ENCODE measurements at places on chromosomes 11 and 22. TPM values are rescaled to one million over a fixed set of nuclear protein-coding genes. Genes with fewer than 3 reads are reported as not detected.

GRCh38 chr22:23533328-23533762 lies 46.7 kb downstream of the IGLL1 start:
- peak; percentile 79 for DNase-seq

- no peak for DNase-seq
Measured at GRCh38 chr22:30654361-30654760, 13.3 kb downstream of the DUSP18 start.

DNA sequence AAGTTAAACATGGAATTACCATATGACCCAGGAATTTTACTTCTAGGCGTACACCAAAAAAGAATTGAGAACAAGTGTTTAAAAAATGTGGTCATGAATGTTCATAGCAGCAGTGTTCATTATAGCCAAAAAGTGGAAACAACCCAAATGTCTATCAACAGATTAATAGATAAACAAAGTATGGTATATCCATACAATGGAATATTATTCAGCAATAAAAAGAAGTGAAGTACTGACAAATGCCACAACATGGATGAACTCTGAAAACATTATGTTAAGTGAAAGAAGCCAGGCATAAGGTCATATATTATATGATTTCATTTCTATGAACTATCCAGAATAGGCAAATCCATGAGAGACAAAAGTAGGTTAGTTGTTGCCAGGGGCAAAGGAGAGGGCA lies 141.7 kb upstream of the NAV2 start:
- no peak for DNase-seq

DNA sequence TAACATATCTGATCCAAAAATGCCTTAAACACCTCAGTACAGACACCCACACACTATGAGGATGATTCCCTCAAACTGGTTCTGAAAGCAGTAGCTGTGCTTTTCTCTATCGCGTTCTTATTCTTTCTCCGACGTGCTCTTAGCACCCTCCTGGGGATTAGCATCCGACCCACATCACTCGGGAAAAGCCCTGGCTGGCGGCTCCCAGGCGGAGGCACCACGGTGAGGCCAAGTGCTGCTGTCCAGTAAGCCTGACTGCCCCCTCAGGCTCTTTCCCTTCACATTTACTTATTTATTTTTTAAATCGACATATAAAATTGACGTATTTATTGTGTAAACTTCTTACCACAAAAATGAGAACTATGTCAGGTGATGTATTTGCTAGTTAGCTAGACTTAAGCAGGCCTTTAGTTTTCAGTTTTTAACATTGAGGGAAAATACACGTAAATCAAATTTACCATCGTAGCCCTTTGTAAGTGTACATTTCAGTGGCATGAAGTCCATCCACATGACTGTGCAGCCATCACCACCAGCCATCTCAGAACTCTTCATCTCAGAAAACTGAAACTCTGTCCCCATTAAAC lies 19.2 kb downstream of the TBX1 start:
- DNase-seq, result peak; percentile 22

GRCh38 chr11:97118614-97119200 lies 728.9 kb downstream of the JRKL start:
- DNase-seq, result no peak

DNA sequence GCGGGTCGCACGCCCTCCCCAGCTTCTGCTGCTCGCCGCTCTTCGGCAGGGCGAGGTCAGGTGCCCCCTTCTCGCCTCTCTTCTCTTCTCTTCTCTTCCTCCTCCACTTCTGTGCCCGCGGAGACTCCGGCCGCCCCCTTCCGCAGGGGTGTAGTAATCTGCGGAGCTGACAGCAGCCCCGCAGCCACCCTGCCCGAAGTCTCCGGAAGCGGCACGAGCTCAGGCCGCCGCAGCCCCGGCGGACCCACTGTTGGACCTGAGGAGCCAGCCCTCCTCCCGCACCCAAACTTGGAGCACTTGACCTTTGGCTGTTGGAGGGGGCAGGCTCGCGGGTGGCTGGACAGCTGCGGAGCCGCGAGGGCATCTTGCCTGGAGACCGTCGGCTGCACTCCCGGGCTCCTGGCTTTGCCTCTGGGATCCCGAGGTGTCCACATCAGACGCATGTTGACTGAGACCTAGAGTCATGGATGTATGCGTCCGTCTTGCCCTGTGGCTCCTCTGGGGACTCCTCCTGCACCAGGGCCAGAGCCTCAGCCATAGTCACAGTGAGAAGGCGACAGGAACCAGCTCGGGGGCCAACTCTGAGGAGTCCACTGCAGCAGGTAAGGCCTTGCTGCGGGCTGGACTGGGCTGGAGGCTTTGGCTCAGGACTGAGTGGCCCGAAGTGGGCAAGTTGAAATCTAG lies 486 bp downstream of the STIM1 start:
- peak; percentile 54 for DNase-seq

DNA sequence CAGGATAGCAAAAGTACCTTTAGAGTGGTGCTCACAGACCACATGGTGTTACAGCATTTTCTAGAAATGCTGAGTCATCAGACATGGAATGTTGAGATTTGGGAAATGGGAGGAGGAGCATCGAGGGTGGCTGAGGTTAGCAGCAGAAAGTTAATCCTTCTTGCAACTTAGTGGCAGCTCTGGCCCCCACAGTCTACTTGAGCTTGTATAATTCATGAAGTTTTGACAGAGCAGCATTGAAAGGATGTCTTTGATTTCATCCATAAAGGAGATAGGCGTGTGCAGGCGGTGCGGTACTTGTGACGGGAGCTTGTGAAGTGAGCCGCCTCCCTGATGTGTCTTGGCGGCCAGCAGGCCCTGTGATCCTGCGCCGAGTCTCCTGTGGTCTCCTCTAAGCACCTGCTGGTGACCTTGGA lies 330.5 kb downstream of the TBC1D22A start:
- no peak for DNase-seq

DNA sequence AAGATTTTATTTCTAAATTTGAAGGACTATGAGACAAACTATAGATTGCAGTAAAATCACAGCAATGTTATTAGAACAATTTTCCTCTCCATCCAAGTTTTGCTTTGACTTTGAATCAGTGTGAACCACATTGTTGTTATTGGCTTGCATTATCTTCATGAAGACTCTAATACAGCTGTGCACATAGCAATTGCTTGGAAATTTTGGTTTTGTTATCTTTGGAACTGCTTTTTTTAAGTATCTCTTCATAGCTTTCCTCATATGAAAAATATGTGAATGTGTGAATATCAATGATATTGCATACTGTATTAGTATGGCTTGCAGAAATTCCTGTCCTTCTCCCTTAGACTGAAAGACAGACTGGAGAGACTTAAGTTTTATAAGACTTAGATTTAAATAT lies 666.6 kb downstream of the LUZP2 start:
- no peak for DNase-seq

GRCh38 chr11:93857413-93858120 lies 7.1 kb upstream of the VSTM5 start:
- DNase-seq, result no peak

GRCh38 chr11:40602866-40603552 lies 856.4 kb downstream of the LRRC4C start:
- DNase-seq, result no peak

GRCh38 chr11:68211546-68211945 lies 1.6 kb downstream of the KMT5B start:
- no peak for DNase-seq

- no peak for DNase-seq
Measured at GRCh38 chr11:108963118-108963517, 298.2 kb downstream of the DDX10 start.

DNA sequence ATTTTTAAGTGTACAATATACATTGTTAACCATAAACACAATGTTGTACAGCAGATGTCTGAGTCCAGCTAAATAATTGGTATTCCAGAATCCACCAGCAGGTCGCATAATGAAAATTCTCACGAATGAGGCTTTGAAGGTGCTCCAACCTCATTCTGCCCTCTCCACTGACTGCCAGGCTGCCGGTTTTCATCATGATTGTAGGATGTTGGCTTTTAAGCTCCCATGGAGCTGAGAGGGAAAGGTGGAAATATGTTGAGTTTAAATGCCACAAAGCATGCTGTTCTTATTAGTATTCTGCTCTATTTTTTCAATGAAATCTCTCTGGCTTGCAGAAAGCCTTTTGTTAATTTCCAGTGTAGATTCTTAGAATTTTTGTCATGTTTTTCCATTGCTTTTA lies 337.2 kb upstream of the DDI1 start:
- no peak for DNase-seq

- no peak for DNase-seq
Measured at GRCh38 chr11:86577644-86578636, 94.5 kb downstream of the ME3 start.

- no peak for DNase-seq
Measured at GRCh38 chr11:74877132-74877531, 71.8 kb downstream of the XRRA1 start.

DNA sequence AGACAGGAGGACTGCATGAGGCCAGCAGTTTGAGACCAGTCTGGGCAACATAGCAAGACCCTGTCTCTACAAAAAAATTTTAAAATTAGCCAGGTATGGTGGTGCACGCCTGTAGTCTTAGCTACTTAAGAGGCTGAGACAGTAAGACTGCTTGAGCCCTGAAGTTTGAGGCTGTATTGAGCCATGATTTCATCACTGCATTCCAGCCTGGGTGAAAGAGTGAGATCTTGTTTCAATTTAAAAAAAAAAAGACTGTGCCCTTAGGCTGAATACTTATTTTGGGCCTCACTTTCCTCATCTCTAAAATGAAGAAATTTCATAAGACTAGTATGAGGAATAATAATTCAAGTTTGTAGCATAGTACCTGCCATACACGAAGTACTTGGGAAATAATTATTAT lies 6.9 kb downstream of the AQP11 start:
- no peak for DNase-seq

GRCh38 chr11:123180574-123180973 lies 14.5 kb downstream of the CLMP start:
- no peak for DNase-seq

DNA sequence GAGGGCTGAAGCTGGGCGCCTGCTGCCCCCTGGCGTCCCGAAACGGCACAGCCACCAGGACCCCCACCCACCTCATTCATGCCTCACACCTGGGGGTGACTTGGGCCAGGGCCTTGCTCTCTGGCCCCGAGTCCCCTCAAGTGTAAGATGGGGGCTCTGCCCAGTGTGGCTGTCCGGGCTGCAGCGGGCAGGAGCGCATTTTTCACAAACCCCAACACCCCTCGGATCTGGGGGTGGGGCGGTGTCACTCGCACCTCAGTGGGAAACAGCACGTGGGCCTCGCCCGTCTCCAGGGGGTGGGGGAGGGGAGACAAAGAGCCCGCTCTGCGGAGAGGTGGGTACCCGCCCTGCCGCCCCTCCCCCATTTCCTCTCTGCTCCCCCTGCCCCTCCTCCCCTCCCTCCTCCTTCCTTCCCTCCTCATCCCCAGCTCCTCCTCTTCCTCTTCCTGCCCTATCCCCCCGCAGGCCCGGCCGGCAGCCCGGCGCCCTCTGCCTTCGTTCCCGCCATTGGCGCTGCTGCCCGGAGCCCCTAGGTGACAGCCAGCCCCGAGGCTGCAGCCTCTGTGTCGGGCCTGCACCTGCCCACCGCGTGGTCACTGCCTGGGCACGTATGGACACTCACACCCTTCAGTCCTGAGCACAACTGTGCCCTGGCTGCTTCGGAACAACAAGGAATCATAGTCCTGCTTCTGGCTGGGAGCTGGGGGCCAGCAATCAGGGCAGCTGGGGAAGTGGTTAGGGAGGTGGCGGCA lies 6.8 kb upstream of the CDKN1C start:
- DNase-seq, result peak; percentile 80

DNA sequence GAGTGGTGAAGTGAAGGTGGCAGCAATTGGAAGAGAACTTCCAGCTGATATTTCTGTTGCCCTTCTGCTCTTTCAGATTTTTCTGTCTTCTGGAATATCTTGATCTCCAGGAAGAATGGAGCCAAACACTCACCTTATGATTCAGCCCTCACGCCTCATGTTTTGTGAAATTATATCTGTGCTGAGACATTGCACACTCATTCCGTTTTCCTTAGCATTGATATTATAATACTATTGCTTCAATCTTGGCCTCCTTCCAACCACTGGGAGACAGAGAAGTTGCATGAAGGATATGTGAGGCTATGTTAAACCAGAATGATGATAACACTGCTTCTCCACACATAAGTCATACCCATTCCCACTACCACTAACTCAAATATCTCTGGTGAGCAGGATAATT lies 177.9 kb downstream of the ETS1 start:
- no peak for DNase-seq

DNA sequence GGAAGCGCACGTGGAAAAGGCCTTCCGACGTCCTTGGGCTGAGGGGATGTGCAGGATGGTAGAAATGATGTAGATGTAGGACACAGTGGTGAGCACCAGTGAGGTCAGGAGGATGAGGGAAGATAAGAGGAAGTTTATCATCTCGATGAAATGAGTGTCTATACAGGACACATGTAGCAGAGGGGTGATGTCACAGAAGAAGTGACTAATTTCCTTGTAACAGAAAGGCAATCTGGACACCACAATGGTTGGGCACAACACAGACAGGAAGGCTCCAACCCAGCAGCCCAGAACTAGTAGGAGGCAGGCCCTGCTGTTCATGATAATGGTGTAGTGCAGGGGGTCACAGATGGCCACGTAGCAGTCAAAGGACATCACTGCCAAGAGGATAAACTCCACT lies 35.0 kb upstream of the OR6M1 start:
- DNase-seq, result no peak

DNA sequence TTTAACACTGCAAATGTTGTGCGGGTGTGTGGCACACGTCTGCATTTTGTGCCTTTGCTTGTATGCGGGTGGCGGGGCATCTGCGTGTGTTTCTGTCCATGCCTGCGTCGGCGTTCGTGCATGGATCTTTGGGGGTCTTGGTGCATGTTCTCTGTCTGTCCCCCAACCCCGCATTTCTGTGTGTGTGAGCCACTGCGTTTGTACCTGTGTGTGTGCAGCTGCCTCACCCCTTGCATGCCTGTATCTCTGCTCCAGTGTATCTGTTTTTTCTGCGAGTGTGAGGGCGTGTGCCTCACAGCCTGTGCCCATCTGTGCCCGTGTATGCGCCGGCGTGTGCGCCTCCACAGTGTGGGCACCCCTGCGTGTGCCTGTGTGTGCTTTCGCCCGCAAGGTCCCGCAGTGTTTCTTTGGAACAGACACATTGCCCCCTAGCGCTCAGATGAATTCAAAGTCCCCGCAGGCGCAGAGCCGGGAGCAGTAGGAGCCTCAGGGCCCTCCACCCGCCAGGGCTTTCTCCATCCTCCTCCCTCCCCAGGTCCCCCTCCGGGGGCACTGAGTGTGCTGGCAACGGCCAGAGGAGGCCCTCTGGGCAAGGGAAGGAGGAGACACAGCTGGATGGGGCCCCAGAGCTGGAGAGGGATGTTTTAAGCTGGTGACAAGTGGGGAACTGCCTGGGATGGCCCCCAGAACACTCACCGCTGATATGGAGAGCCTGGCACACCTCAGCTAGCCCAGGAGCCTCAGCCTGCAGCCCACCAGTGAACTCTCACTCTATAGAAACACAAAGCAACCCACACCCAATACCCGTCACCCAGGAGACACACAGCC lies 3.1 kb upstream of the MN1 start:
- DNase-seq, result peak; percentile 81

GRCh38 chr22:19130959-19131684 lies at the start of gene TSSK2:
TSSK2 (plus strand) TSS chr22:19131308; CDS start chr22:19131400, 92 bp downstream.
- DNase-seq, result no peak

GRCh38 chr11:19766810-19767209 lies 54.2 kb downstream of the NAV2 start:
- no peak for DNase-seq

- no peak for DNase-seq
Measured at GRCh38 chr11:33480626-33481025, 220.0 kb downstream of the C11orf91 start.

The RRAS2 gene
- 20.8 TPM for total RNA-seq

The SCN2B gene
- total RNA-seq, result 0.39 TPM

The DDI1 gene
- total RNA-seq, result not detected

The PKDREJ gene
- total RNA-seq, result not detected

The DERL3 gene
- 1.2 TPM for total RNA-seq

The NAALADL1 gene
- 1.6 TPM for total RNA-seq

Measured in glutamatergic neuron (in vitro differentiated cells).